ENCODE measurements at places on chromosomes 1 and 21.

DNA sequence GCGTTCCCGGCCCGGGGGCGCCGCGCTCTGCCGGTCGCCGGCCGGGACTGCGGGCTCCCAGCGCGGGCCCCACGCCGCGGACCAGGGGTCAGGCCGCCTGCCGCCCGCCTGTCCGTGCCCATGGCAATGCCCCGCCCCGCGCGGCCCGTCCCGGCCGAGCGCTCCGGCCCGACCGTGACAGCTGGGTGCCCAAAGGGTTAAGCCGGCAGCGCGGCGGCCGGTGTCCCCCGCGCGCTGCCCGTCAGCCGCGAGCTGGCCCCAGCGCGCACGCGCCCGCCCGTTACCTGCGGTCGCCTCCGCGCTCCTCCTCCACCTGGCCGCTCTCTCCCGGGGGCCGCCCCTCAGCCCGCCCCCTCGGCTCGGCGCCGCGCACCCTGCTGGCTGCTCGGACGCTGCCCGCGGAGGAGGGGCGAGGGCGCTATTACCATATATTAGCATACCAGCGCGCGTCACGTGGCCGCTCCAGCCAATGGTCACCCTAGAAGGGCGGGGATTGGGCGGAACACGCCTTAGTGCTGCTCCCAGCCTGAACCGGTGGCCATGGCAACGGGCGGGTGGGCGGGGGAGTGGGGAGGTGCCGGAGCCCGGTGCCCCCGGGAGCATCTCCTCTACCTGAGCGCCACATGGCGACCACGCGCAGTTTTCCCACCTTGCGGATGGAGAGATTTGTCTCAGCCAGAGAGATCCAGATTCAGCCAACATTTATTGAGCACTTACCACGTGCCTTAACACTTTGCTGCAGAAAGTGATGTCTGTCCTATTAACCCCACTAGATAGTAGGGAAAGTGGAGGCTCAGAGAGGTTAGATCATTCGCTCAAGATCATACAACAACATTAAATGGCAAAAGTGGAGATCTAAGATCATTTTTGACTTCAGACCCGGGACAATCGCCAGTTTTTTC is at the start of gene PHC2:
Gene PHC2 (minus strand): TSS at position 404 of the 902 bp plus-strand sequence. CDS start 55,556 bp downstream, outside the sequence.
- DNase-seq = peak; percentile 78

GRCh38 chr1:179591592-179592580 is at the start of gene TDRD5:
Gene TDRD5 (plus strand): TSS chr1:179591832. CDS start chr1:179592616, 784 bp downstream.
- DNase-seq = no peak

DNA sequence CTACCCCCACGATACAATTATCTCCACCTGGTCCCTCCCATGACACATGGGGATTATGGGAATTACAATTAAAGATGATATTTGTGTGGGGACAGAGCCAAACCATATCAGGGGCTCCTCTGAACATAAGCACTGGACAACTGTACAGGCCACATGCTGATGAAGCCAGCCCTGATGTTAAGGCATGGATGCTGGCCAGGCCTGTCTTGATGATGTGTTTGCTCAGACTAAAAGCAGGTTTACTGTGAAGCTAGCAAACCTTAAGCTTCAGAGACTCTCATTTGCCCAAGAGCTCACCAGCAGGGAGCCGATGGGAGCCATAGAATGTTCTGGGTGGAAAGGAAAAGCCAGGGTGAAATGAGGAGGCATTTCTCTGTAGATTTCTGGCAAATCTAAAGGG is 135.3 kb upstream of the KCNK1 start:
- no peak for DNase-seq

DNA sequence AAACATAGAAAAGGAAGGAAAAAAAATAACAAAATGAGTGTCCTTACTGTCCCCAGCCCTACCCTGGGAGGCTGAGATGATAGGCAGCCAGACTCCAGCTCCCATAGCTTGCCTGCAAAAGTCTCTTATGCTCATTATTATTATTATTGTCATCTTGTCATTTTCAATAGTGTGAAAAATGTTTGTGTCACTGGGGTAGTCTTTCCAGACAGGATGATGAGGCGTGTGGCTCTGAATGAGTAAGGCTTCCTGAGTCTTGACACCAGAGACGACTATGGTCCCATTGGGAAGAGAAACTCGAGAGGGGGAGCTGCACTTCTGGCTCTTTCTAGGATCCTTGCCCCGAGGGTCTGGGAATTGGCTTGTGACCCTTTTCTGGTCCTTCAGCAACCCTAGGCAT is 1.1 kb upstream of the CYB561D1 start:
- no peak for DNase-seq

GRCh38 chr1:171800342-171800741 is 18.9 kb downstream of the METTL13 start:
- no peak for DNase-seq

DNA sequence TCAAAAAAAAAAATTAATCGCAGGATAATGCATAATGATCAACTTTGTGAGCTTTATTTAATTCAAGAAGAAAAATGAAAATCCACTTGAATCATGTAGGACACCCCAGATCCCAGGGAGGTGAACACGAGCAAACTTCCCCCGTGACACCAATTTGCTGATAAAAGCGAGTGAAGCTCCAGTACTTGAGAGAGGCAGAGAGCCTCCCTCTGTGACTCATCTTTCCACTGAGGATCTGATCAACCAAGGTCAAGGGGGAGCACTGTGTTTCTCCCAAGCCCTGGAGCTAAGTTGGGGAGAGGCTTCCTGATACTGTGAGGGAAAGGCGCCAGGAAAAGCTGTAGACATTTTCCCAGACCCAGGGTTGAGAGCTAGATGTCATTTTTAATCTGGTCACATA is 160.9 kb downstream of the SLC44A5 start:
- DNase-seq = no peak

- no peak for DNase-seq
Observed at GRCh38 chr1:202593845-202594244, 116.4 kb downstream of the SYT2 start.

All from activated T-cell treated with anti-CD3 and anti-CD28 coated beads for 1 hour (primary cell).